Kasumi-1 (cell line): ENCODE measurements at places on chromosomes 1 and 21.

GRCh38 chr1:184253921-184254320 is 132.9 kb upstream of the C1orf21 start:
- DNase-seq: no peak

- DNase-seq: no peak
Measured at GRCh38 chr1:194104247-194104844, 917.9 kb upstream of the B3GALT2 start.

GRCh38 chr1:43632135-43632670 is 17.7 kb upstream of the KDM4A start:
- DNase-seq: no peak

DNA sequence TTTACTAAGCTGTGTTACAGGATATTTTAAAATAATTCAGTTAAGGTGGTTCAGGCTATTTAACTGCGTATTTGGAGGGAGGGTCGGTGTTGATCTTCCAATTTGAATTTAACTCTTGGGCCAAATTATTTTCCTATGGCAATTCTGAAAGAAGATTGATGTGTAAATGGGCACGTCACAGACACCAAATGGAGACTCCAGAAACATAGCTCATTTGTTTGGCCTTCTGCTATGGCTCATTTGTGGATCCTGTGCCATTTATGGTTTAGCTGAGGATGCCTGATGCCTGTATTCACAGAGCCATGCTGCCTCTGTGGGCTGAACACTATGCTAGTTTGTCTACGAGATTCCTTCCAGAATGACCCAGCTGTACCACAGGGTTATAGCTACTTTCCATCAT is 70.6 kb downstream of the PTGER3 start:
- DNase-seq: no peak

DNA sequence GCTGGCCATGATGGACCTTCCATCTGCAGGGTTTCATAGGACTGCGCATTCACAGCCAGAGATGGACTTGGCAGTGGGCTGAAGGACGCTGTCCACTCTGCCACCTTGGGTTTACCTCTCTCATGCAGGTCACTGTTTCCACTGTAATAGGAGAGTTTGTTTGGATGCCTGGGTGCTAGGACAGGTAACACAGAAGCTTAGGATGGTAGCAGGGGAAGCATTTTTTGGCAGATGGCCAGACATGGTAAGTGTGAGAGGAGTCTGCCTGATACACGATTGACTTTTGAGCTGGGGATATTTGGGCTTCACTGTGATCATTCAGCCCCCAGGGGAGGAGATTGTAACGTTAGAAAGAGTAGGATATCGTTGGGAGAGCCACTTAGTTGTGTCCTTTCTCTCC is 11.8 kb downstream of the PSEN2 start:
- no peak for DNase-seq

DNA sequence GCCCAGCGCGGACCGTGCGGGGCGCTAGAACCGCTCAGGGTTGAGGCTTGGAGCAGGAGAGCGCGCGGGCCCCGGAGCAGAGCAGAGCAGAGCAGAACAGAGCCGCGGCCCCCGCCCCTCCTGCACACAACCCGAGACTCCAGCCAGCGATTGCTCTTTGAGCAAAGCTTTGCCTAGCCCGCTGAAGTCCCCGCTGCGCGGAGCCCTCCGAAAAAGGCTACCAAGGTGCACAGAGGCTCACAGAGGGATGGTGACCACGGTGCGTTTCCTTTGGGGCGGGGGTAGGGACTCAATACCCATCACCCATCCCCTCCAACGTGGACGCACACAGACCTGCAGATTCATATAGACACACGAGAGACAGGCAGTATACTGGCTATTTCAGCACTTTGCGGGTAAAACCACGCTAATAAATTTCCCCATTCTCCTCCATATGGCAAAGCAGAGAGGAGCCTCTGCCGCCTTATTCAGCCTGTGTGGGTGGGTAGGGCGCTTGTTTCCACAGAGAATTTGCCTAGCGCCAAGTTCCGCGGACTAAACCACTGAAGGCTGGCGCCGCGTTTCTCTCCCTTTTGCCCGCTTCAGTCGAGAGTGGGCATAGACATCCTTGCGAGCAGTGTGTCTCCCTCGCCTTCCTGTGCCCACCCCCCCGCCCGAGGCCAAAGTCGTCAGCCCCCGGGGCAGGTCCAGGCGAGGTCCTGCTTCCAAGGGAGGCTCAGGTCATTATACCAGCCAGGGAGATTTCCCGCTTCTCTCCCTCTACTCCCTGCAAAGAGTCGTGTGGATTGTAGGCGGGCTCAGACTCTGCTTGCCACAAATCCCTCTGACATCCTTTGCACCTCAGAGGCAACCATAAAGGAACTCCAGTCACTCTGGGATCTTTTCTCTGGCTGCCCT is 8.5 kb downstream of the HLX start:
- no peak for DNase-seq

- no peak for DNase-seq
Measured at GRCh38 chr1:99965646-99966375, 4.0 kb upstream of the SLC35A3 start.

- no peak for DNase-seq
Measured at GRCh38 chr1:109793089-109793485, 29.4 kb upstream of the EPS8L3 start.

DNA sequence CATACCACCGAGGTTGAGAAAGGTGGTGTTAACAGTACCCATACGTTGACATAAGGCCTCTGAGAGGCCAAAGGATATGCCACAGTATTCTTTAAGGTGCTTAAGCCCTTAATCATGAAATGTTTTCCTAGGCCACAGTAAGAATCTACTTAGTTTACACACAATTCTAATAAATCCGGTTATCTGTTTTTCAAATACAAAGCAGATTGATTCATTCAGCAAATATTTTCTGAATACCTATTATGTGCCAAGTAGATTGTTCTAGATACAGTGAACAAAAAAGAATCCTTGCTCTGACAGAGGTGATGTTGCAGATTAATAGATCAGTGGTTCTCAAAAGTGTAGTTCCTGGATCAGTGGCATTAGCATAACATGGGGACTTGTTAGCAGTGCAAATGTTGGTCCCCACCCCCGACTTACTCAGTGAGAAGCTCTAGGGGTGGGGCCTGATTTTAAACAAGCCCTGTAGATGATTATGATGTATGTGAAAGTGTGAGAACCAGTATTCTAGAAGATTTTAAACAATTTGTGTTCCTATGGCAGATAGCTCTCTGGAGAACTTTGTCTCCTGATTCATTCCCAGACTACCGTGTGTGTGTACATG is 61.6 kb downstream of the NFIA start:
- no peak for DNase-seq

DNA sequence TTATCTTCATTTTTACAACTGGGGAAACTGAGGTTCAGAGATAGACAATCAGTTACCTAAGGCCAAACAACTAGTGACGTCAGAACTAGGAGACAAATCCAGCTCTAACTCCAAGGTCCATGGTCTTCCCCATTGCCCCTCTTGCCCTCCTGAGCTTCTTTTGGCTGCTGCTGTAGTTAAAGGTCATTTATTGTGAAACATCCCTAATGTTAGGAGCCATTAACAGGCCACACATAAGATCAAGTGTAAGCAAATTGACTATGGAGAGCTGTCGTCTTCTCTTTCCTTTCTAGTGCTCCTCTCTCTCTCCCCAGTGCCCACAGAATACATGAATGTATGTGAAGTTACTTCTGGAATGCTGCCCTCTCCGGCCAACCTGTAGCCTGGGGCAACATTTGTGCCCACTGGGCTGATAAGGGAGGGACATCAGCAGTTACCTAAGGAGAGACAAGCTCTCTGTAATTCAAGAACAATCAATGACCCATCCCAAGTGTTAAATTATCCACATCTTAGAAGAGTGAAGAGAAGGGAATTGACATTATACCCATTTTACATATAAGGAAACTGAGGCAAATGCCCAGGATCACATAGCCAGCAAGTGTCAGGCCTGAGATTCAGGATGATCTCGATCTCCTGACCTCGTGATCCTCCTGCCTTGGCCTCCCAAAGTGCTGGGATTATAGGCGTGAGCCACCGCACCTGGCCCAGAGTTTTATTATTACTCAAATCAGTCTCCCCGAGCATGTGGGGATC is 40.1 kb downstream of the PTAFR start:
- no peak for DNase-seq

DNA sequence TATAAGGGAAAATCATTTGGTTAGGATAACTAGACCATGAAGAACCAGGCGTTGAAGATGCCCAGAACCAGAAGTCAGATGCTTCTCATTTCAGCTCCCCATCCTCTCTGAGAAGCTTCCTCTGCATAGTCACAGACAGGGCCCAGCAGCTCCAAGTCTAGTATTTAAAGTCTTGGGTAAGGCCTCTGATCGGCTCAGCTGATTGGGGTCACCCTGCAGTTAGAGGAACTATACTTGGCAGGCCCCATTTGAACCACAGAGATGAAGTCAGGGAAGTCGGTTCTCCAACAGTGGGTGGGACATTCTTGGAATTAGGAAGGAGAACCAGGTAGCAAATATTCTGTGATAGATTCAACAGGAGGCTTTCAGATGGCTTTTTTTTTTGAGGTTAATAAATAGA is 48.3 kb downstream of the SLC22A15 start:
- DNase-seq: no peak

- DNase-seq: no peak
Measured at GRCh38 chr1:164604541-164604940, 45.6 kb downstream of the PBX1 start.

- no peak for DNase-seq
Measured at GRCh38 chr1:121595089-121595488, 410.3 kb downstream of the SRGAP2C start.

GRCh38 chr1:2607641-2608091 is 21.1 kb downstream of the PRXL2B start:
- no peak for DNase-seq

DNA sequence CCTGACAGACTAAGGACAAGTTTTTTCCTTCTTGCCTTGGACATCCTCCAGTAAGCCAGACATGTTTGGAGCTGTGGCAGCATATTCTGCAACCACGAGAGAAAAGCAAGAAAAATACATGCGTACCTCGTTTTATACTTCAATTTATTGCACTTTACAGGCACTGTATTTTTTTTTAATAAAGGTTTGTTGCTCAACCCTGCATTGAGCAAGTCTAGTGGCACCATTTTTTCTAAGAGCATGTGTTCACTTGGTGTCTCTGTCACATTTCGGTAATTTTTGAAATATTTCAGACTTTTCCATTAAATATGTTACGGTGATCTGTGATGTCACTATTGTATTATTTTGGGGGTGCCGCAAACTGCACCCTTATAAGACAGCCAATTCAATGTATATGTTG is 2.1 kb upstream of the SSX2IP start:
- DNase-seq: no peak

- DNase-seq: no peak
Measured at GRCh38 chr1:14975119-14975518, 178.4 kb upstream of the TMEM51 start.

GRCh38 chr1:54378874-54379554 is 27.2 kb downstream of the SSBP3 start:
- no peak for DNase-seq

DNA sequence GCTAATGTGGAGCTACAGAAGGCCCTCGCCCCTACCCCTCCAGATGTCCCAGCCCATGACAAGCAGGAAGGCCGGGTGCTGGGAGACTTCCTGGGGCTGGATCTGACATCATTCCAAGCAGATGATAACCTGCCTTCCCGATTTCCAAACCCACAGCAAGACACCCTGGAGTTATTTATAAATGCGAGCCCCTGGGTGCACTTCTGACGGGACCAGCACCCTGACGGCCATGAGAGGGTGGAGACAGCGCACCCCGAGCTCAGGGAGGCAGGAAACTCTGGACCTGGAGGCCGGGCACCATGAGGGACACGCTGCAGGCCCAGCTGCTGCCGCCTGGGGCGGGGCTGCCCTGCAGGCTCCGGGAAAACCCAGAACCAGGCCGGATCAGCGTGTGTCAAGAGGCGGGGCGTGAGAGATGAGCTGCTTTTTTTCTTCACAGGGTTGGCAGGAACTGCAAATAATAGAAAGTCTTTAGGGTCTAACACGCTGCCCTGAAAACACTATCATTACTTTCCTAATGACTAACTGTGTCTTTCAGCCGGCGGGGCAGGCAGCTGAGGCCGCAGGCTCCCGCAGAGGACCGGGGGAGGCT is 2.5 kb upstream of the PCBP3 start:
- no peak for DNase-seq

- no peak for DNase-seq
Measured at GRCh38 chr1:54781023-54781723, 16.9 kb upstream of the PARS2 start.

- no peak for DNase-seq
Measured at GRCh38 chr1:212518188-212519054, 85.7 kb downstream of the NENF start.

DNA sequence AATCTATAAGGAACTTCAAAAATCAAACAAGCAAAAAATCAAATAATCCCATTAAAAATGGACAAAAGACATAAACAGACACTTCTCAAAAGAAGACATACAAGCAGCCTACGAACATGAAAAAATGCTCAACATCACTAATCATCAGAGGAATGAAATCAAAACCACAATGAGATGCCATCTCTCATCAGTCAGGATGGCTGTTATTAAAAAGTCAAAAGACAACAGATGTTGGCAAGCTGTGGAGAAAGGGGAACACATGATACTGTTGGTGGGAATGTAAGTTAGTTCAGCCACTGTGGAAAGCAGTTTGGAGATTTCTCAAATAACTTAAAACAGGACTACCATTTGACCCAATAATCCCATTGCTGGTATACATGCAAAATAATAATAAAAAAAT is 226.4 kb downstream of the S1PR1 start:
- no peak for DNase-seq

GRCh38 chr1:7317888-7318287 is 453.2 kb upstream of the VAMP3 start:
- DNase-seq: no peak
